ENCODE measurements at places on chromosomes 6 and 20.
A peak's percentile ranks its signal among the peaks of the same experiment; 100 is the strongest.

DNA sequence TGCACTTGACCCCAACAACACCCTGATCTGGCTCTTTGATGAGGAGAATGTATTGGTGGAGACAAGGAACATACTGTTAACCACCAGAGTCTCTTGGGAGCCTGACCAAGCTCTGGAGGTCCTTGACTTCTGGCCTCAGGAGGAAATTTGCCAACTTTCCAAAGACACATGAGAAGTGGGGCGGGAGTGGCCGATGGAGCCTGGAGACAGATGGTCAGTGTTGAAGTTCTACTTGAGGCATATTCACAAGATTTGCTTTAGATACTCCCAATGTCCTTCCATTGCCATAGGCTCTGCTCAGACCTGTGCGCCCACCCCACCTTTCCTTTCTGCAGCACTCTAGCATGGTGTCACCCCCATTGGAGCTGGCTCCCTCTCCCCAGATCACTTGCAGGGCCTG is 241.0 kb downstream of the SLC24A3 start:
- DNase-seq, result no peak

DNA sequence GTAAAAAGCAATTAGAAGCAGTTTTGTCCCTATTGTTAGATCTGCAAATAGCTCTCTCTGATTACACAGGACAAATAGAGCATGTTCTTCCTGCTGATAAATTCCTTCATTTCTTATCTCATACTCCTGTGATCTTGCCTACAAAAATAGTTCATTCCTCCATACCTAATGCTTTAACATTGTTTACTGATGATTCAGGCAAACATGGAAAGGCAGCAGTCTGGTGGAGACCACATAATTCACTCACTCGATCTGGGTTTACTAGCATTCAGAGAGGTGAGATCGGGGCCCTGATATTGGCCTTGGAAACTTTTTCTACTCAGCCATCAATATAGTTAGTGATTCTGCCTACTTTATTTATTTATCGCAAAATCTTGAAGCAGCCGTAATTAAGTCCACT is 20.2 kb downstream of the HLA-DPA1 start:
- no peak for DNase-seq

- DNase-seq, result no peak
These were observed 168.3 kb upstream of the STMND1 start for GRCh38 chr6:16933532-16933931.

GRCh38 chr6:13924949-13925881 is at the start of gene RNF182:
Gene RNF182, plus strand, starts transcription at chr6:13924952. Its CDS starts 52,168 bp downstream, at chr6:13977120.
- DNase-seq, result no peak

- no peak for DNase-seq
These were observed 114.6 kb upstream of the TAB2 start for GRCh38 chr6:149202952-149203351.

GRCh38 chr6:56278171-56278591 is 30.8 kb upstream of the COL21A1 start:
- DNase-seq, result no peak

- DNase-seq, result no peak
These were observed 91.3 kb upstream of the DTNBP1 start for GRCh38 chr6:15754035-15754705.

- no peak for DNase-seq
These were observed 747.1 kb upstream of the ADGRB3 start for GRCh38 chr6:67887747-67888545.

GRCh38 chr6:34465531-34466241 is at the start of gene PACSIN1:
Gene PACSIN1, plus strand, starts transcription at chr6:34466076. Its CDS starts 60,230 bp downstream, at chr6:34526306.
- DNase-seq, result no peak

- no peak for DNase-seq
These were observed 41.7 kb downstream of the ARFGEF2 start for GRCh38 chr20:48962976-48963771.

DNA sequence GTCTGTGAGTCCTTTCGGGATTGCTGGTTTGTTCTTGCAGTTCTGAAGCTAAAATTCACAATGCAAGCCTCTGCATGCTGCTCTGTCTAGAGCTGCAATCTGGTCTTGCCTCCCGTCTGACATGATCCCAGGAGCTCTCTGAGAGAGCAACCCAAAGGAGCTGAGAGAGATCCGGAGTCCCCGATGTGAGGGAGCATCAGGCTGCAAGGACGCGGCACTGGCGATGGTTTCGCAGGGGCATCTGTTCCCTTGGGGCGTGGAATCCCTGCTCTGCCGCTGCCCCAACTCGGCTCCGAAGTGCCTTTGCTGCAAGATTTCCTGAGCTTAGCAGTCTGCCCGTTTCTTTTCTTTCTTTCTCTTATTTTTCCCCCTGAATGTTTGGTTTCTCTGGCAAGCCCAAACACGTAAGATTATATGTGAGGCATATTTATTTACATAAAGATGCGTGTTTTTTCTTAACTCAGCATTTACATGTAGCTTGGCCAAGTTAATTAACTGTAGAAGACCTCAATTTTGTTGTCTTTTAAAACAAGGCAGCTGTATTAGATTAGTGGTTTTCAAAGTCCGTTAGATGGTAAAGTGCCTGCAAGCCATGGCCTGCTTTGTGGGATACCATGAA is 873.0 kb downstream of the KIF16B start:
- no peak for DNase-seq

- DNase-seq, result no peak
These were observed 15.6 kb upstream of the CTNNBL1 start for GRCh38 chr20:37677969-37678861.

GRCh38 chr20:34526466-34526865 is 10.2 kb downstream of the DYNLRB1 start:
- DNase-seq, result no peak

GRCh38 chr6:110653381-110653780 is 161.9 kb downstream of the CDK19 start:
- DNase-seq, result no peak

- DNase-seq, result peak; percentile 14
These were observed 90.5 kb downstream of the SYNJ2 start for GRCh38 chr6:158072083-158072721.

GRCh38 chr20:24935766-24936525 is 13.1 kb upstream of the CST7 start:
- no peak for DNase-seq

DNA sequence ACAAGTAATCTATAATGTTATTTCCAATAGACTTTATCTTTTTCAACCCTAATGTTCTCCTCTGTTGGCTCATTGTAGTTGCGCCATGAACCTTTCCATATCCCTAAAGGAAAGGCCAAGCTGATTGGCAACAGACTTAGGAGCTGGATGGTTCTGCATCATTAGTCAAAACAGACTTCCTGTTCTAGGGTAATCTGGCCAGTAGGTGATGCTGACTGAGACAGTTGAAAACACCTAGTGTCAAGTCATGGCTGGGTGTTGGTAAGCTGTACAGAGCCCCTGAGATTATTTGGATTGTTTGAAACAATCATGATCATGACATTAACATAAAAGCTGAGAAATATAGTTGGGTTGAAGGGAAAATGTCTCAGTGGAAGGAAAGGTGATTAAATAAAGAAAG is 231.4 kb downstream of the PHACTR1 start:
- no peak for DNase-seq

DNA sequence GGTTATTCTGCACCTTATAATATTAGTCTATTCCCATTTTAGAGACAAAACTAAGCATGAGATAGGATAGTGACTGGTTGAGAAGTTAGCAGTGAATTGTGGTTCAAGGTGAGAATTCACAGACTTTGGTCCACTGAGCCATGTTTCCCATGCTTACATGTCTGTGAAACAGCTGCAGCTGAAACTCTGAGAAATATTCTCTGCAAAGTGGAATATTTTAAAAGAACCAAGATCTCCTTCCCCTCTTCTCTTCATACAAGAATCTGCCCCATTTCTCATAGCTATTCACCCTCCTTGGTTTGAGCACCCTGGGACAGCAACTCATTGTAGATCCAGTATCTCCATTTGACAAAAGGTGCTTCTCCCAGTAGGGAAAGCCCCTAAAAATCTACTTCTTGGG is 70.2 kb upstream of the TMEM170B start:
- DNase-seq, result no peak

DNA sequence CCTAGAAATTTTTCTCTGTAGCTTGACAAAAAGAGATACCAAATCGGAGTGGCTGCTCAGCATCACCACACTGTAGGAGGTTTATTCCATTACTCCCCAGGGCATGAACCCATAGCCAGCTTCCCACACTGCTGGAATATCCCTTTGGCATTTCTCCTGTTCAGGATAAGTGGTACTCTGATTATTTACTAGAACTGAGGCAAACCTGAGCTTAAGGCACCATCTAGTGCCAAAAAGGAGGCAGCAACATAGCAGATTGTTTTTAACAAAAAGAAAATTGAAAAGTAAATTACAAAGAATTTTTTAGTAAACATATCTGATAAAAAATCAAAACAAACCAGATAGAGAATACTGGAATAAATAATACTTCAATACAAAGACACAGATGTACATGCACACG is 181.7 kb downstream of the WDR27 start:
- DNase-seq, result no peak

- peak; percentile 92 for DNase-seq
These were observed 55.5 kb upstream of the SGK1 start for GRCh38 chr6:134373282-134373922.

DNA sequence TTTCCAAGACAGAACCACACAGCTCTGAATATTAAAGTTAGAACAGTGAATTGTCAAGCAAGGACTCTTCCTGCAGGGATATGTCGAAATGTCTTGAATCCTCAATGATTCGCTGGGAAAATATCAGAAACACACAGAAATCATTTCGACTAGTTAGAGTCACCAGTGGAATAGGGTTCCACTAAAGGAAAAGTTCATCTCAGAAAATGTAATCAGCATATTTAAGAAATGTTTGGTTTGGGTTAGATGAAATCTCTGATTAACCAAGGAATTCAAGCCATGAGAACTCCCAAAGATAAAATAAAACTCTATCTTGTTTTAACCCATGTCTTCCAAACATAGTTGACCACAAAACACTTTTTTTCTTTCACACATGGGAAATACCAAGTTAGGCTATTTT is 621.0 kb upstream of the NRSN1 start:
- DNase-seq, result no peak

- no peak for DNase-seq
These were observed 87.2 kb downstream of the JPH2 start for GRCh38 chr20:44099832-44100231.

GRCh38 chr20:25248786-25249172 is 894 bp downstream of the PYGB start:
- no peak for DNase-seq

GRCh38 chr20:59094576-59094975 is 52.0 kb upstream of the PRELID3B start:
- no peak for DNase-seq

DNA sequence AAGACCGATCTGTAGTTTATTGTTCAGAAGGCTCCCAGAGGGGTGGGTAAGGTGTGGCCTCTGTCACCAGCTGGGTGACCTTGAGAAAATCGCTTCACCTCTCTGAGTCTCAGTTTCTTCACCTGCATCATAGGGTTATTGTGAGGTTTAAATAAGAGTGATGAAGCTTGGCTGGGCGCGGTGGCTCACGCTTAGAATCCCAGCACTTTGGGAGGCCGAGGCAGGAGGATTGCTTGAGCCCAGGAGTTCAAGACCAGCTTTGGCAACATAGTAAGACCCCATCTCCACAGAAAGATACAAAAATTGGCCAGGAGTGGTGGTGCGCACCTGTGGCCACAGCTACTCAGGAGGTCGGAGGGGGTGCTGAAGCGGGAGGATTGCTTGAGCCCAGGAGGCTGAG is 36.0 kb downstream of the VSTM2L start:
- DNase-seq, result no peak

- DNase-seq, result no peak
These were observed 194.8 kb upstream of the PRSS16 start for GRCh38 chr6:27052731-27053082.

- DNase-seq, result no peak
These were observed 41.5 kb upstream of the SMIM28 start for GRCh38 chr6:138336221-138336620.

GRCh38 chr20:50838322-50838625 is 43.4 kb downstream of the BCAS4 start:
- DNase-seq, result no peak

DNA sequence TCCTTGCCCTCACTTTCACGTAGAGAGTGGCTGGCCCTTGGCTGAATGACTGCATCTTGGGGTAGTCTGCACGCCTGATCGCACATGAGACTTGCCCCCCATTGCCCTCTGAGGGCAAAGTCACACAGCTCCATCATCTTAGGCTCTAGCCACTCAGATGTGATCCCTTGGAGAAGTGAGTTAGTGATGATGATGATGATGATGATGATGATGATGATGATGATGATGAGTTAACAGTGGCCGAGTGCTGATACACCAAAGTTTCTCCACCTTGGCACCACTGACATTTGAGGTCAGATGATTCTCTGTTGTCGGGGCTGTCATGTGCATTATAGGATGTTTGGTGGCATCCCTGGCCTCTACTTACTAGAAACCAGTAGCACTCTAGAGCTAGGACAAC is 84.0 kb downstream of the PREX1 start:
- DNase-seq, result no peak

DNA sequence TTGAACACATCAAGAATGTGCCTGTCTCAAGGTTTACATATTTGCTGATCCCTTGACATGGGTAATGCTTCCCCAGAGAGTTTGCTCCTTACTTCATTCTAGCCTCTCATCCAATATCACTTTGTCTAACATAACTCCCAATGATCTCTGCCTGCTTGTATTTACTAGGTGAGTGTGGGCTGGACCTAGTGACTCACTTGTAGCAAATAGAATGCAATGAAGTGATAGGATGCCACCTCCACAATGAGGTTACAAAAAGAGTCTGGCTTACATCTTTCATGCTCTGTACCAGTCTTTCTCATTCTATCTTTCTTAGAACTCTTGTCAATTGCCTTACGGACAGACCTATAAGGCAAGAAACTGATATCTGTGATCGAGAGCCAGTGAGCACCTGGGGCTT is 44.9 kb upstream of the TMEM200A start:
- DNase-seq, result no peak

DNA sequence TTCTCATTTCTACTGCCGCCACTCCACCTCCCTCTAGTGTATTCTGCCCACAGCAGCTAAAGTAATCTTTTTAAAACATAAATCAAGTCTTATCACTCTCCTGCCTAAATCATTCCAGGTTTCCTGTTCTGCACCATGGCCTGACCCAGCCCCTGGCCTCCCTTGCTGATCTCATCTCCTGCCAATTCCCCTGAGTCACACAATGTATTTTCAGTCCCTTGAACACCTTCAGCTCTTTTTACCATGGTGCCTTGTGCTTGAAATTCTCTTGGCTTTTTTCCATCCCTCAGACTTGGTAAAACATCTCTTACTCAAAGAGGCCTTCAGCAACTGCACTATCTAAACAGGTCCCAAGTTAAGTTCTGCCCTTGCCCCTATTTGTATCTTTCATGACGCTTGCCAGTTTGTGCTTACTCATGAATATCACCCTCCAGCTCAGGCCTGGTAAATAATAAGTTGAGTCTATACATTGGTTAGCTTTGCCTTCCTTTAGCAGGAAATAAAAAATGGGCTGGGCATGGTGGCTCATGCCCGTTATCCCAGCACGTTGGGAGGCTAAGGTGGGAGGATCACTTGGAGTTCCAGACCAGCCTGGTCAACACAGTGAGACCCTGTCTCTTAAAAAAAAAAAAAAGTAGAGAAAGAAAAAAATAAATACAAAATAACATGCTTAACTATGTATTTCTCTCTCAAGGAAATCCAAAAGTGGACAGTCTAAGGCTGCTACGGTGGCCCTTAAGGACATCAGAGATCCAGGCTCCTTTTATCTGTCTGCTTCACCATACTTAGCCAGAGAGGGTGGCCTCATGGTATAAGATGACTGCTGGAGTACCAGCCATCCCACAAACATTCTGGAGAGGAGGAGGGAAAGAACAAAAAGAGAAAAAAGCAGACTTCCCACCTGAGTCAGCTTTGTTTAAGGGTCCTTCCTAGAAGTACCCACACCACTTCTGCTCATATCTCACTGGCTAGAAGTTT is 62.2 kb downstream of the ARFGEF2 start:
- no peak for DNase-seq

- DNase-seq, result no peak
These were observed 219.0 kb upstream of the JARID2 start for GRCh38 chr6:15026832-15027231.
